Stimulated activated CD4-positive, alpha-beta T cell treated with anti-CD3 and anti-CD28 coated beads, Interleukin-2, amount 100 ng/mL, for 24 hours (primary cell): ENCODE measurements at places on chromosomes 6 and 20.

DNA sequence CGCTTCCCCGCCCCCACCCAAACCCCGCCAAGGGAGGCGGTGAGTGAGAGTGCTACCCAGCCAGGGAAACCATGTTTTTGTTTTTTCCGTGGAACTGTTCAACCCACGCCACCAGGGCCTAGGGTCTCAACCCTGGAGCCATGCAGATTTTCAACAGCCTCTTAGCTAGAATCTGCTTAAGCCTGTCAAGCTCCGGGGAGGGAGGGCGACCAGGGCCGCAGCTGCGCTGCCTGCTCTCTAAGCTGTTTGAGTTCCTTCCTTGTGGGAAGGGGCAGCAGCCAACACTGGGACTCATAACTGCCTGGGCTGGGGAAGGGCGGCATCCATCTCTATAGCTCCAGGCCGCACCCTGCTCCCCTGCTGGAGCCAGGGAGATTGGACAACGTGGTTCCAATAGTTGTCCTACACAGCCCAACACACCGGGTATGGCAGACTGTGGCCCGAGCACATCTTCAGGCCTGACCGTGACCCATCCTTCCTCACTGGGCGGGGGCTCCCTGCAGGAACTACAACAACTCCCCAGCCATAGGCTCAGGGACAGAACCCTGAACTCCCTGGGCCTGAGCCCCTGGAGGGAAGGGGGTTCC lies 1065.7 kb upstream of the MANEA start:
- no peak for DNase-seq

DNA sequence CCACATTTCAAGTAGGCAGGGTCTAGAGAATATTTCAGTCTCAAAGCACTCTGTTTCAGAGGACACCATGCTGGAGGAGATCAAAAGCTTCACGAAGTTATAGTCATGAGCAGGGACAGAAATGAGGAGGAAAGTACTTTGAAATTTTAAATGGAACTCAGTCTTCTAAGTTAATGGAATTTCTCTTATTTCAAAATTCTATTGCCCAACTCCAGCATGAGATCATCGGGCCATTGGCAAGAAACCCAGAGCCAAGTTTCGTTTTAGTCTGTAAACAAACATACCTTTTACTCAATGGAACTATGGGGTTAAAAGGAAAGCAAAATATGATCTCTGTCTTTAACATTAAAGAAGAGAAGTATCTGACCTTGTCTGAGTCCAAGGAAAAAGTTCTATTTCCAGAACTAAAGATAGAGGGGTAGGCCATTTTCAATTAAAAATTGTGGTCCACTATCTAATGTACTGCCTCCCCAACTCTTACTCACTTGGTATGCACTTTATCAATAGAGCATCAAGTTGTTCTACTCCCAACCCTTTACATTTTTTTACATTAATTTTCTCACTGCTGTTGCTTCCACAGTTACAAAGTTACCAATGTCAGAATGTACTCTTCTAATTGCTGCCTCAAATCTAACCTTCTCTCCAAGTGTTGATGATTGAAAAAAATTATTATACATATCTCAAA lies 235.3 kb upstream of the NRSN1 start:
- no peak for DNase-seq

GRCh38 chr6:140833408-140833807 lies 1299.3 kb upstream of the GJE1 start:
- no peak for DNase-seq

- DNase-seq, result no peak
Observed at GRCh38 chr6:21310568-21311140, 282.9 kb upstream of the SOX4 start.

GRCh38 chr6:71499667-71500066 lies 211.1 kb downstream of the OGFRL1 start:
- DNase-seq, result no peak

GRCh38 chr20:62066983-62067433 lies 1.3 kb upstream of the TAF4 start:
- peak; percentile 26 for DNase-seq

GRCh38 chr6:26205161-26205624 lies 118.0 kb downstream of the HFE start:
- DNase-seq, result peak; percentile 76

DNA sequence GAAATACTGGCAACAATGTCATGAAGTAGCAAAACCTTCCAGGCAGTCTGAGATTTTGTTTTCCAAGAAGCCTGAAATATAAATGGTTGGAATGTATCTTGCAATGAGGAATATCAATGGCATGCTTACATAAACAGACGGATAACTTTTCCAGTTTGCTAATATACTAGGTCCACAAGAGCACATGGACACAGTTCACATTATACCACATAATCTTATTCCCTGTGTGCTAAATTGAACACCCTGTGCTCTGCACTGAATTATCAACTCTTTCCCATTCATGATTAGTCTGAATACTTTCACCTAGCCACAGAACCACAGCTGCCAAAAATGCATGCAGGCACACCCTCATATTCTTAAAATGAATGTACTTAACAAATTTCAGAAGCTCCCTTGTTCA lies 274.3 kb downstream of the COL12A1 start:
- no peak for DNase-seq

GRCh38 chr20:40650707-40651106 lies 38.3 kb downstream of the MAFB start:
- no peak for DNase-seq
